ENCODE measurements at places on chromosomes 2 and 18. TPM values are rescaled to one million over a fixed set of nuclear protein-coding genes. Genes with fewer than 3 reads are reported as not detected.

DNA sequence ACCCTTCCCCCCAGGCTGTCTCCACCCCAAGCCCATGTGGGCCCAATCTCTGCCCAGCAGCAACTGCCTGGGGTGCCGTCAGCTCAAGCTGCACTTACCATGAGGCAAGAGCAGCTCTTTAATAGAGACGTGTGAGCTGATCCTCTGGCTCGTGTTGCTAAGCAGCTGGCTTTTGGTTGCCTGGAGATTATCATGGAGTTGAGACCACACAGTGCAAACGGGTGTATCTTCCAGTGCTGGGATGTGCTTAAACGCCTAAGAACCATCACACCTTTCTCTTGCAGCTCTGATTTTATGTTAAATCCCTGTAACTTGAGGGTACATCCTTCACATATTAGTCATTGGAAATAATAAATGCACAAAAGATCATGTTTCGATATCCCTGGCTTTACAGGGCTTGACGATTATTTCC lies 271.1 kb downstream of the PRKCE start:
- H3K27ac ChIP-seq, result no peak overlapping the region
- H3K27me3 ChIP-seq, result no peaks in the 10 kb centered on the region
- ATAC-seq, result no peak
- H3K4me3 ChIP-seq, result no peak overlapping the region

- ATAC-seq, result peak; percentile 66
- H3K4me1 ChIP-seq, result peaks cover 74% of the 10 kb centered on the region
- H3K27ac ChIP-seq, result peak overlapping the region; percentile 83
These were observed 83.0 kb downstream of the STPG4 start for GRCh38 chr2:47072018-47072691.

DNA sequence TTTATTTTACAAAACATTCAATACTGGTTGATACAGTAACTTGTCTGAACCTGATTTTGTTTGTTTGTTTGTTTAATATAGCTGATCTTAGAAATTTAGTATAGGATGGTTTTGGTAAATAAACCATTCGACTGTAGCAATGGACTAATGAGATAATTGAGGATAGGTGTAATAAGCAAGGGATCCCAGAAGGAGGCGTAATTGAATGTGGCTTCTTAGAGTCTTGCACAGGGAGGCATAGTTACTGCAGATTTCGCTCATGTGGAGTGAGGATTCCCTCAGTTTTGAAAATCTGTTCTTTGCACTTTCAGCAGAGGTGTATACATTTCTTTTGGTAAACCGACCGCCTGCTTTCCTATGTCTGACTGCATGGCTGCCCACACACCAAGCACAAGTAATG lies 709.6 kb downstream of the SOCS6 start:
- H3K27ac ChIP-seq, result no peak overlapping the region
- ATAC-seq, result no peak

- no peaks in the 10 kb centered on the region for H3K27me3 ChIP-seq
- no peaks in the 10 kb centered on the region for H3K36me3 ChIP-seq
- ATAC-seq, result no peak
- H3K4me3 ChIP-seq, result no peak overlapping the region
- no peak overlapping the region for H3K27ac ChIP-seq
- H3K4me1 ChIP-seq, result no peaks in the 10 kb centered on the region
These were observed 69.3 kb downstream of the TTC27 start for GRCh38 chr2:32697156-32697555.

DNA sequence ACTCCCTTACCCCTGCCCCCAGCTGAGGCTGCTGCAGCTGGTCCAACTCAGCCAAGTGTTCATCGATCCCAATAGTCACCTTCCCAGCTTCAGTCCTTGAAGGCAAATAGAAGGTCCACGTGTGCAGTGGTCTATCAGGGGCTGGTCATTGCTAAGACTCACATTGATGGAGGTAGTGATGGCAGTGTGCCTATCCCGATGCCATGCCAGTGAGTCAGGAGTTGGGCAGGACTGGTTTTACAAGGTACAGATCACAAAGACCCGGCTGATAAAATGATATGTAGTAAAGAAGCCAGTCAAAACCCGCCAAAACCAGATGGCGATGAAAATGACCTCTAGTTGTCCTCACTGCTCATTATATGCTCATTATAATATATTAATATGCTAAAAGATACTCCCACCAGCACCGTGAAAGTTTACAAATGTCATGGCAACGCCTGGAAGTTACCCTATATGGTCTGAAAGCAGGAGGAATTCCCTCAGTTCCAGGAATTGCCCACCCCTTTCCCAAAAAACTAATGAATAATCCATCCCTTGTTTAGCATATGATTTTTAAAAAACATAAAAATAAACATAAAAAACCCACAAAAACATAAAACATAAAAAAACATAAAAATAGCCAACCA lies 2.9 kb upstream of the C2orf80 start:
- peaks cover 10% of the 10 kb centered on the region for H3K27me3 ChIP-seq
- ATAC-seq, result no peak
- H3K27ac ChIP-seq, result no peak overlapping the region
- H3K4me1 ChIP-seq, result no peaks in the 10 kb centered on the region

- H3K4me1 ChIP-seq, result no peaks in the 10 kb centered on the region
- H3K4me3 ChIP-seq, result no peak overlapping the region
- ATAC-seq, result no peak
- H3K27ac ChIP-seq, result no peak overlapping the region
- no peaks in the 10 kb centered on the region for H3K27me3 ChIP-seq
These were observed 37.6 kb downstream of the RMC1 start for GRCh38 chr18:23540867-23541266.

The LYG2 gene
- total RNA-seq, result not detected

The TBR1 gene
- total RNA-seq, result not detected

The FSHR gene
- not detected for total RNA-seq

All from gastroesophageal sphincter (tissue), 4 donors.